ENCODE measurements at places on chromosomes 7 and 10.

- no peak for DNase-seq
Measured at GRCh38 chr7:103130901-103131624, 17.8 kb downstream of the NAPEPLD start.

DNA sequence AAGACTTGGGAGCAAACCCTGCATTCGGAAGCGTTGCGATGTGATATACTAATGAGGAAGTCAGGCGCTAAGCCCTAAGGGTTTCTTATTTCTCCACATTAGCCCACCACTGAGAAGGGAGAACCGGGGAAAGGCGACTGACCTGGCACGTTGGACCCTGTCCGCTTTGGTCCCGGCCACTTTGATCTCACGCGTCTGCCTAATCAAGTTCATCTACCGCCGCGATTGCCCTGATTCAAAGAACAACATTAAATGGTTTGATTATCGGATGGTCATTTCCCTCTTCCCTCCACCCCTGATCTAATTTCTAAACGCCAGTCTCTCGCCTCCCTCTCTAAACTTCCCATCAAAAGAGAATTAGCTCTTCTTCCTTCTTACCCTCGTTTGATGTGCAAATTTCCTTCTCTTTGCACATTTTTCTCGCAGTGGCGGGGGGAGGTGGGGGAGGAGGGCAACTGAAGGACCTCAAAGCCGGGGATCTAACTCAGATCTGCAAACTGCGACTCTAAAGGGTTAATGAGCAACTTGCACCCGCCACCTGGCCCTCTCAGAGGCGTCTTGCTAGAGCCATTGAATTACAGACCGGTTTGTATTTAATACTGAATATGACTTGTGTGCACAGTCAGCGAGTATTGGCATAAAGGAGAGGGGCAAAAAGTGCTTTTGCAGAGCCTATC is 687 bp upstream of the DKK1 start:
- no peak for DNase-seq

- no peak for DNase-seq
Measured at GRCh38 chr7:75823198-75823910, 9.7 kb upstream of the CCL24 start.

- no peak for DNase-seq
Measured at GRCh38 chr10:129730272-129730992, 233.6 kb downstream of the EBF3 start.

DNA sequence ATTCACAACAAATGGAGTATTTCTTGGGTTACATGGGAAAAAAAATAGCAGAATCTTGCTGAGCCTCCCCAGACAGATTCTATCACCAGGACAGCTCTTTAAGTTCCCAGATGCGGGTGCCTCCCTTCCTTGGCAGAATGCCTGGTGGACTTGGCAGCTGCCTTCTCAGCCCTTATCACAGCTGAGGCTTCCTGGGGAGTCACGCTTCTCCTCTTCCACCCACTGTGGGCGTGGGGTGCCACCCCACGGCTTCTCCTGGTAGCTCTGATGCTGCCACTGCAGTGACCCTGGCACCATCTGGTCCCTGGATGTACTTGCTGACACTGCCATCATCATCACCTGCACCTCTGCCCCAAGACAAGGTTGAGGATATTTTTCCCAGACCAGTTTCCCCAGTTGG is 16.2 kb upstream of the NME8 start:
- peak; percentile 69 for DNase-seq

DNA sequence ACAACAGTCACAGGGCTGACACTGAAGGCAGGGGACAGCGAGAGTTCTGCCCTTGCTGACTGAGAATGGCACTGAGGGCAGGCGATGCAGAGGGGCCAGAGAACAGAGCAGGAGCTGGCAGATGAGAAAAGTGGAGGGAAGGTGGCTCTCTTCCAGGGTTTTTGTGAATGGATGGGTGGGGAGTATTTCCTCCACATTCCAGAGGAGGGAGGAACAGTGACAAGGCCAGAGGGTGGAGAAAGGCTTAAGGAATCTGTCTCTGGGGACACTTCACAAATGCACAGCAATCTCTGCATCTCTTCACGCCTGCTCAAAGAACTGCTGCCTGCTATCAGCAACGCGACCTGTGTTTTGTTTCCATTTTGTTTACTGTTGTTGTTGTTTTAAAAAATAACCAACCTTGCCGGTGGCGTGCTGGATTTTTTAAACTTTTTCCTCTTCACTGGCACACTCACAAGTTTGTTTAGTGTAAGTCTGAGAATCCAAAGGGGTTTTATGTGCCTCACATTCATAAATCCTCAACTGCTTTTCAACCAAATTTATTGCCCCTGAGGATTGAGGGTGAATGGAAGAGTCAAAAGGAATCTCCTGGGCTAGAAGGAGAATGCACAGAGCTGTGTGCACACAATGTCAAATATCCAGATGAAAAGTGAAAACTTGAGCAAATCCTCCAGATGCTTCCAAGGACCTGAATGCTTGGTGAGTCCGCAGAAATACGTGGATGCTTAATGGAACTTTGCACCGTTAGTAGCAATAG is 129.3 kb downstream of the GLI3 start:
- no peak for DNase-seq

GRCh38 chr7:158861004-158861787 is 4.8 kb downstream of the DYNC2I1 start:
- no peak for DNase-seq

GRCh38 chr10:78935697-78936407 is 132.9 kb upstream of the ZMIZ1 start:
- no peak for DNase-seq

DNA sequence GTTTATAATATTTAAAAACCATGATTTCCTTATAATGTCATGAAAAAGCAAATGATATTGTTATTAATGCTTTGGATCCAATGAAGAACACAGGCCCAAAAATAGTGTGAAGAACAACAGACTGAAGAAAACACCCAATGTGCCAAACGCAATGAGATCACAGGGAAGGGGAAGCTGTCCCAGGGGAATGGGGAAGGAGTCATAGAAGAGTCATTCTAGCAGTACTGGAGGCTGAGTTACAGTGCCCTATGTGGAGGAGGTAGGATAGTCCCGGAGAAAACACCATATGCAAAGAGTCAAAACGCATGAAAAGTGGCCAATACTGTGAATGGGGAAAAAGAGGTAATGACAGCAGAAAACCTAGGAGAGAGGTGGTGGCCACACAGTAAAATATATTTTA is 50.9 kb downstream of the TPK1 start:
- DNase-seq, result no peak

GRCh38 chr10:92972066-92972870 is 88.3 kb upstream of the CYP26C1 start:
- DNase-seq, result no peak

DNA sequence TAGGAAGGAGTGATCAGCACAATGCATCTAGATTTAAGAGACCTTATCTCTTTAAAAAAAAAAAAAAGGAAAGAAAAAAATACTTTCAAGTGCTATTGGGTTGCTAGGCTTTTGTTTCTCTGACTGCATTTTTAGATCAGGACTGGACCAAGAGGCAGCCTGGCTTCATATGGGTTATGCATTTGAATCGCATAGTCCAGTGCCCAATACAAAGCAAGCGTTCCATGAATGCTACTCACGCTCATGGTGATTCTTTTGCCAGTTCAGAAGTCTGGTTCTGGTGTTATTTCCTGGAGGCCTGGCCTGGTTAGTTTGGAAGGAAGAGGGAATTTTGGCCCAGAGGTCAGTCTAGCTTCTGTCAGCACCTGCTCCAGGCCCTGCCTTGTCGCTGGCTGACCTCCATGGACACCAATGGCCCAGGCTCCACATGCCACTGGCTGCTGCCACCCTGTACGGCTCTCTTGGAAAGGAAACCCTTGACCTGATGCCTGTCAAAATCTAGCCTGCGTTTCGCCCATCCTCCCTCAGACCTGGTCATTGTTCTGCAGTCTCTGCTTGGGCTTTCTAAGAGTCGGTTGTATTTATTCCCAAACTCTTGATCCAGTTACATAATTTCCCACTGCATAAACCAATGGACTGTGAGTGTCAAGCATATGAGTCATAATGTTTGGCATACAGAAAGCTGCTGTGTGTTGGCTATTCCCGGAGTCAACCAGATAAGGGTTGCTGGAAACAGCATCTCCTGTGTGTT is 74.3 kb upstream of the MKX start:
- no peak for DNase-seq

DNA sequence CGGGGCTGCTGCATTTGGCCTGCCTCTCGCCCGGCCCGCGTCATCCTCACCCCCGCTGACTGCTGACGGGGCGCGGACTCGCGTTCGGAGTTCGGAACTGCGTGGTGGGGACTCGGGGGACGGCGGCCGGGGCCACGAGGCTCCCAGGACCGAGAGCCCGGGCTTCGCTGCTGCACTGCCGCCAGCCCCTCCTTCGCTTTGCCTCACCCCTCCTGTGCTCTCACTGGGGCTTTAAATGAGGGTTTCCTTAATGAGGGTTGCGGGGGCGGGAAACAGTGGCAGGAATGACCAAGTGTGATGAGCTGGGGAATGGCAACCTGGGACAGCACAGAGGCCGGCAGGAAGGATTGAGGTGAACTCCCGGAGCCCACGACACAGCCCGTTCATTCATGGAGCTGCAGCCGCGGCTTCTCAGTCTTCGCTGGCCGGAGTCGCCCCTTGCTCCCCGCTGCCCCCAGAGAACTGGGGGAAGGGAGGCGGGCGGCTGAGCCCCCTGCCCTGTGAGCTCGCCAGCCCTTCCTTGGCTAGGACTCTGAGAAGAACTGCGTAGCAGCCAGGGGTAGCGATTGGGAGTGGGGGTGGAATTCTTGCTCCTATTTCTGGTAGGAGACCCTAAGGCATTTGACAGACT is 1.5 kb upstream of the LRRC4 start:
- DNase-seq, result no peak

DNA sequence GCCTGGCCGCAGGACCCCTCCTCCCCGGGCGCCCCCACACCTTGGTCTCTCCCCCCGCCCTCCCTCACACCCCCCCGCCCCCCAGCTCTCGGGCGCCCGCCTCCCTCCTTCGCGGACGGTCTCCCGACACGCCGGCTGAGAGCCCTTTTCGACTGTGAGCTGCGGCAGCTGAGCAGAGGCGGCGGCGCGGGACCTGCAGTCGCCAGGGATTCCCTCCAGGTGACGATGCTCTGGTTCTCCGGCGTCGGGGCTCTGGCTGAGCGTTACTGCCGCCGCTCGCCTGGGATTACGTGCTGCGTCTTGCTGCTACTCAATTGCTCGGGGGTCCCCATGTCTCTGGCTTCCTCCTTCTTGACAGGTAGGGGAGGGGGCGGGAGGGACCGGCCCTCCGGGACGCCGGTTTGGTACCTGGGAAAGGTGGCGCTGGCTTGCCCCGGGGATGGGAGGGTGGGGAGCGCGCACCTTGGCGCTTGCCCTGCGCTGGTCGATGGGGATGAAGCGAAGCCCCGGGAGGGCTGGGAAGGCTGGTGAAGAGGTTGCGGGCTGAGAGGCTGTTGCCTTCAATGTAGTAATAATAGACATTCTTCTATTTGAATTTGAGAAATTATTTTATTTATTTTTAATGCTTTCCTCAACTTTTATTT is at the start of gene BMPER:
Gene BMPER (plus strand): TSS at position 151 of the 644 bp plus-strand sequence. CDS start 75 bp downstream, at position 226.
- DNase-seq, result no peak

- no peak for DNase-seq
Measured at GRCh38 chr10:111390813-111391563, 314.2 kb downstream of the ADRA2A start.

DNA sequence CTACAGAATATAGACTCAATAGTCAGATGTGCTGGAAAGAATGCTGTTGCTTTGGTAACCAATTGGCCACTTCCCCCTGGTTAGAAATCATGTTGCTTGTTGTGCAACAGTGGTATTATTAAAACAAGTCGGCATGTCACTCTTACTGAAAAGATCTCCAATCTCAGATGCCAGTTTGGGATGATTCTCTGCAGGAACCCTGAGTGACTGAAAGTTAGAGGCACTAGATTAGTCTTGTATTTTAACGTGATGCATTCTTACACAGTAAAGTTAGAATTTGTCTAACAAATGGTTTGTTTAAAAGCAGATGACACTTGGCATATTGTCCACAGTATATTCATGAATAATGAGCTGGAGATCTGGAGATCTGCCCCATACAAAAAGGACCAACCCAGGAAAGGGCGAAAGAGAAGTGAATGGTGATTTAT is 287.6 kb downstream of the TWIST1 start:
- no peak for DNase-seq

DNA sequence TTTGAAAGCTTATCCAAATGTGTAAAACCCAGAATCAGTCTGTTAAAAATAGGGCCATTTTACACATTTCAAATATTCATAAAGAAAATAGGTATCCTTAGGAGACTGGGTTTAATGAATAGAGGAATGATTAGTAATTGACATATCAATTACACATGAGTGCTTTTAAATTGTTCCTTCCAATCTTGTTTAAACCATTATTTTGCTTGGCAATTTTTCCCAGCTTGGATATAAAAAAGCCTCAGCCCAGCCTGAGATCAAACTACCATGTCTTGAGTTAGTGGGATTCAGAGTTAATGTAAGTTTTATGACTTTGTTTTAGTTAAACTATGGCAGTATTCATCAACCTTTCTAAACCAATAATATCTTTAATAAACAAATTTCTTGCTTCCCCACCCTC is 28.3 kb downstream of the PARP12 start:
- DNase-seq, result no peak

GRCh38 chr7:72924733-72925545 is at the start of gene POM121:
POM121 (plus strand) TSS chr7:72925095; CDS start chr7:72925122, 27 bp downstream.
- peak; percentile 90 for DNase-seq

- DNase-seq, result no peak
Measured at GRCh38 chr10:73857446-73857845, 16.9 kb downstream of the CAMK2G start.

- no peak for DNase-seq
Measured at GRCh38 chr10:50788951-50789945, 49.5 kb downstream of the ASAH2B start.

DNA sequence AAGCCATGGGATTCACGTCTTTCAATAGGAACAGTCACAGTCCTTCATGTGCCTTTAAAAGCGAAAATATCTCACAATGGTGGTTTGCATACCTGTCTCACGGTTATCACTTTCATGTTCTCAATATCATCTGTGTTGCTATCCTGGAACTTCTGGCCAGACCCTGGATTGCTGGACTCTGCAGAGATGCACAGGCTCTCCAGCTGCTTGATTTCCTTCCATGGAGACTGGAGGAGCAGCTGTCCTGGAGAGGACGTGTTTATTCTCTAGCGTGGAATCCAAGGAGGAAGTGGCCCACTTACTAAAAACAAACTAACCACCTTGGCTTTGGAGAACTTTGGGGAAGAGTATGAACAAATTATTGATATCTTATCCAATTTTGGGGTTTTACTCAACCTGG is 16.5 kb downstream of the BTBD16 start:
- DNase-seq, result no peak

DNA sequence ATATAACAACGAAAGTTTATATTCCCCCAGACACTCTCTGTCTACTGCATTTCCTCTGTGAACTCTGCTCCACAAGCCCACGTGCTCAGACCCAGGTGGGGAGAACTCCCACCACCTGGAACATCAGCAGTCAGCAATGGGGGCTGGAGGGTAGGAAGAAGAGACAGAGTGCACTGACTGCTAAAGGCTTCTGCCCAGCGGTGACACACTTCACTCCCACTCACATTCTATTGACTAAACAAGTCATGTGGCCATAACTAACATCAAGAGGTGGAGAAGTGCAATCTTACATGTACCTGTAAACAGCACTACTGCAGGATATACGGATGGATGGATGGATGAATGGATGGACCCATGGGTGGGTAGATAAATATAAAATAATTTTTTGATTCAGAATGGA is 122.2 kb downstream of the MPP7 start:
- no peak for DNase-seq
